ENCODE measurements at places on chromosomes 6 and 20.

GRCh38 chr6:105445481-105445880 is 42.6 kb upstream of the PREP start:
- no peak for DNase-seq

GRCh38 chr6:109349419-109349987 is 32.8 kb downstream of the CD164 start:
- DNase-seq, result no peak

DNA sequence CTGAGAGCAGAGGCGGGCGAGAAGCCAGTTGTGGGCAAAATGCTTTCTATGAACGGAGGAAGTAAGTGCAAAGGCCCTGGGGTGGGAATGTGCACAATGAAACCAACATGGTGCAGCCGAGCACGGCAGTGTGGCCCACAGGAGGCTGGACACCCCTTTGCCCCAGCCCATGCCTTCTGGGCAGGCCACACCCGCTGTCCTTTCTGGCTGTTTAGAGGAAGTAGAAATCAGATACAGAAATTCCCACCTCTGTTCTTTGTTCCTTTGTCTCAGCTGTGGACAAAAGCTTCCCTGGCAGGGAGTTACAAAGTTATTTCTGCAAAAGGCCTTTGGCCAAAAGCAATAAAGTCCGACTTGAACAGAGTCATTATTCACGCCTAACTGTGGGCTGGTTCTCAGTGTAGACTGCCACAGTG is 11.9 kb downstream of the SULF2 start:
- DNase-seq, result no peak

DNA sequence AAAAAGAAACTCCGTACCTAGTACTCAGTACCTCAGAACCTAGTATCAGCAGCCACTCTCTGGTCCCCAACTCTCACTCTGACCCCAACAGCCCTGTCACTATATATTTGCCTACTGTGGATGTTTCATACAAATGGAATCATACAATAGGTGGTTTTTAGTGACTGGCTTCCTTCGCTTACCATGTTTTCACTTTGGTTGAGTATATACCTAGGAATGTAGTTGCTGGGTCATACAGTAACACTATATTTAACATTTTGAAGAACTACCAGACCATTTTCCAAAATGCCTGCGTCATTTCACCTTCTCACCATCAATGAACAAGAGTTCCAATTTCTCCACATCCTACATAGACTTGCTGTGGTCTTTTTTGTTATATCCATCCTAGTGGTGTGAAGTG is 283.2 kb downstream of the GMDS start:
- no peak for DNase-seq

DNA sequence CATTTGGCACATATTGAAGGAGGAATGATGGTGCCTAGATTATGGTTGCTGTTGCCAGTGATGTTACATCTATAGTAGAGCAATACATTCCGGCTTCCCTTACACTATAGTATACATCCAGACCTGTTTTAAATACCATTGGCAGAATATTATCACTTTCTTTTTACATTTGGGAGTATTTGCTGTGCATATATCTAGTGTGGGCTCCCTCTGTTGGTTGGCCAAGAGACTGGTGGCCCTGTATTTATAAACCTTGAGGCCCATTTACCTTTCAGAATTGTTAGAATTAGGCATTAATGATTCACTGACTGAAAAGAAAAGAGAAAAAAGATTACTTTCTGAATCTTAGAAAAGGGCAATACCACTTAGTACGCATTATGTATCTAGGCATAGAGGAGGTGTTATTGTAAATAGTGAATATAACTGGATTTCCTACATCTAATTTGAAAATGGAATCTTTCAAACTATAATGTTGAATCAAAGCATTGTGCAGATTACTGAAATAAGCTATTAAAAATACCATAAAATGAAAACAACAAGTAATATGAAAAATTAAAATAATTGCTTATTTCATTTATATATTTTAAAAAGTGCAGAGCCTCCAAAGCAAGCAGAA is 628.8 kb upstream of the MAN1A1 start:
- no peak for DNase-seq

All from cerebellar nuclear complex (tissue), 1 donor.